ENCODE measurements at places on chromosomes 6 and 20.
A peak's percentile ranks its signal among the peaks of the same experiment; 100 is the strongest.

DNA sequence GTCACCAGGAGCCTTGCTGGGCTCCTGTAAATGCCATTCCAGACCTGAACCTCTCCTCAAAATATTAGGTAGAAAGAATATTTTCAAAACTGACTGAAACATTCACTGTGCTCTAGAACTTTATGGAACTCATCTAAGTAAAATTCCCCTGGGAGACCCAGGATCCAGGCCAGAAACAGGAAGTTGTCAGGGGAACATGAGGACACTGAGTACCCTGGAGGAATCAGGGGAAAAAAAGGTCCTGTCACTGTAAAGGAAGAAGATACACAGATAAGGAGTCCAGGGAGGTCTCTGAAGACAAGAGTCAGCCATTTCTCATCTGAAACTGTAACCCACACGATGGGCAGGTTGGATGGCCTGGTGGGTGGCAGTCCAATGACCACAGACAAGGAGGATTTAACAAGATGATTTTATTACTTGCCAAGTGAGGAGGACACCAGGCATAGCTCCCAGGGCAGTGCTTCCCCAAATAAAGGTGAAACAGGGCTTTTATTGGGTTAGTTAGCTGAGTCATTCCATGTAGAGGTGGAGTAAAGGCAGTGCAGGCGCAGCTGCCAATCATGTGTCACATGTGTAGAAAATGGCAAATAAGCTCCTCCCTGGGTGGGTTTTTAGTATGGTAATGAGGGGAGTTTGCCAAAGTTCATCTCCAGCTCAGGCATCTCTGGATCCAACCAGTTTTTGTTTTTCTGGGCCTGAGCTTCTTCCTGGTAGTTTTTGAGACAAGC, 138.5 kb downstream of the RCAN2 start:
- no peak for DNase-seq

DNA sequence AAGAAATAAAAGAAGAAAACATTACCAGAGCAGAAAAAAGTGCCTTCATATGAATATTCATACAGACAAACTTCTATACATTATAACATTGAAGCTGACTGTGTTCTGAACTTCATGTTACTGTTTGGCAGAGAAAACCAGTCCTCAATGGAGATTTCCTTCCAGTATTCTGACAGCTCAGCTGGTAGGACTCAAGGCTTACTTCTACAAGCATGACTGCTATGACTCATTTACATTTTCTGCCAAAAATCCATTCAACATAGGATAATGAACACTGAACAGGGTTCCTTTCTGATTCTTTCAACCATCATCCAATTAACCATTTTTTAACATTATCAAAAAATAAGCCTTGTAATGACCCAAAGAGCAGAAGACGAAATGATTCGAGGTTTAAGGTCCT, 25.4 kb downstream of the COL9A1 start:
- no peak for DNase-seq

DNA sequence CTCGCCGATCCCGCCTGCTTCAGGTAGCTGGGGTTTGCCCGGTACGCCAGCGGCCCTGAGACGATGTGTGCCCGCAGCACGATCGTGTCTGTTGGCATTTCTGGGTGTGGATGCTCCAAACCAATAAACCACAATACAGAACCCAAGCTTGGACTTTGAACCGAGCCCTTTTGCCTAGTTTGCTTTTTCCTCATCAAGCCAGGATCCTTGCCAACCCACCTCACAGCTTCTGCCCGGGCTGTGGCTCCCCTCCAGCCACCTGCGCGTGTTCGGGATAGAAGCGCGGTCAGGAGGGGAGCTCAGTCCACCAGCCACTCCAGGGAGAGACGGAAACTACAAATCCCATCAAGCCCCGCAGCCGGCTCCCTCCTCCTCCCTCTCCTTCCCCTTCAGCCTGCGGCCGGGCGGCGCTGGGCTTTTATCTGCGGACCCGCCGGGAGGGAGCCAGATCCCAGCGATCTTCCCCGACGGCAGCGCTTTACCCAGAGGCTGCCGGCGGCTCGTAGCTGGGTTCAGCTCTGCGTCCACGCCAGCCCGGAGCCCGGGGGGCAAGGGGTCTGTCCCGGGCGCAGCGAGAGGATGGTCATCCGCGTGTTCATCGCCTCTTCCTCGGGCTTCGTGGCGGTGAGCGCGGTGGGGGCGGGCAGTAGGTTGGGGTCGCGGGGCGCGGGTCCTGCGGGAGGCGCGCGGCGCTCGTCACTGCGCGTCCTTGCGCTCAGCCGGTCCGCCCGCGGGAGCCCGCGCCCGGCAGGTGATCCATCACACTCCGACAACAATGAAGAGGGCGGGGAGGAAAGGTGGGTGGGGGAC, at the start of gene SH3BGRL2:
TSS of gene SH3BGRL2 (plus strand) at position 447 of the 810 bp plus-strand sequence. CDS start at position 580, 133 bp downstream.
- peak; percentile 72 for DNase-seq

- no peak for DNase-seq
Measured at GRCh38 chr20:13821876-13822275, 37.0 kb downstream of the NDUFAF5 start.

DNA sequence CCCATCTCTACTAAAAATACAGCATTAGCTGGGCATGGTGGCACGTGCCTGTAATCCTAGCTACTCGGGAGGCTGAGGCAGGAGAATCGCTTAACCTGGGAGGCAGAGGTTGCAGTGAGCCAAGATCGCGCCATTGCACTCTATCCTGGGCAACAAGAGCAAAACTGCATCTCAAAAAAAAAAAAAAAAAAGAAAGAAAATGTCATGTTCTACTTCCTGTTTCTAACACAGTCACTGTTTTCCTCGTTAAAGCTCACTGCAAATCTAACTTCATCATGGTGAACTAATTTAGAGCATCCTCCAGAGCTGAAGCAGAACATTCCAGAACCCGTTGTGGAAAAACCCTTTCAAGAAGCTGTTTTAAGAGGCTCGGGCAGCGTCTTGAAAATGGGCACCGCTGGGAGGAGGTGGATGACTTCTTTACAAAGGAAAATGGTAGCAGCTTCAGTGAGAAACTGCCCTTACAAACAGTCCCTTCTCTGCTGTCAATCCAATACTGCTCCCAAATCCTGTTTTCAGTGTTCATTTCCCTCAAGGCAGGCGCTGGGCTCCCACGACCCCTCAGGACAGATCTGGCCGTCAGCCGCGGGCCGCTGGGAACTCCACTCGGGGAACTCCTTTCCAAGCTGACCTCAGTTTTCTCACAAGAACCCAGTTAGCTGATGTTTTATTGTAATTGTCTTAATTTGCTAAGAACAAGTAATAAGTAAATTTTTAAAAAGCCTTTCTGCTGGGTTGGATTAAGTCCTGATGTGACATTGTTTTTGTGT, 12.5 kb downstream of the CTSZ start:
- no peak for DNase-seq

GRCh38 chr20:44851545-44851944, 34.0 kb upstream of the YWHAB start:
- DNase-seq = no peak

GRCh38 chr6:34872332-34872731, 15.5 kb downstream of the TAF11 start:
- no peak for DNase-seq

DNA sequence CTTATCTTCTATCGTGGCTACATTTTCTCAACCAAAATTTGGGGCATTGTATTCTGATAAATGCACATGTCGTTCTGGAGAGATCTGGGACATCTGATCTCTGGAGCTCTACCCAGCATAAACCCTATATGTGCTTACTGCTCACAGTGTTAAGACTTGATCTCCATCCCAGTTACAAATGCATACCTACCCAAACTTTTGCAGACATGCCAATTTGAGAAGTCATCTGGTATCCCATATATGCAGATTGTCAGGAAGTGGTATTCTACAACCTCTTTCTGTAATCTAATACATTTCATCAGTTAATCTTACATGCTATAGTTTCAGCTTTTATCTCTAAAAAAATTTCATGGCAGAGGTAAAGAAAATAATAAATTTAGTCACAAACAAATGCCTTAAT, 11.2 kb downstream of the BAG2 start:
- DNase-seq = no peak

DNA sequence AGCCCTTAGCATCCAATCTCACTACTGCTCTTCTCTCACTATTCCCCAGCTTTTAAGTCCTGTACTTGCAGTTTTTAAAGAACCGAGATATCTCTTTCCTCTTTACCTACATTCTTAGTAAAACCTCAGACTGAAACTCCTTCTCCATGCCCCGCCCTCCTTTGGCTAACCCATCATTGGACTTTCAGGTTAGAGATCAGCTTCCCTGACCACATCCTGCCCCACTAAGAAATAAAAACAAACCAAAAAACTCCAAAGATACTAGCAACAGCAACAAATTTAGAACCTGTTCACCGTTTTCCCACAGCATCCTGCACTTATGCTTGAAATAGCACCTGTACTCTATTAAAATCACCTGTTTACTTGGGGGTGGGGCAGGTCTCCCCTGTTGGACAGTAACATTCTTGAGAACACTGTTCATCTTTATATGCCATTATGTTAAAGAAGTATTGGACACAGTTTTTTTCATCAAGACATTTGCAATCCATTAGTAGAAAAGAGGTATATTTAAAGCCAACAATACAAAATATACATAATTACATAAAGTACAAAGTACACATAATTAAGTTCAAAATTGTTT, 16.3 kb upstream of the SMAP1 start:
- DNase-seq = no peak

GRCh38 chr6:118649918-118650581, 1.3 kb downstream of the CEP85L start:
- DNase-seq = no peak

Measured in anterior cingulate cortex (tissue), 58 donors.